RWPE2 (cell line): ENCODE measurements at places on chromosomes 16 and 17.

GRCh38 chr17:19368229-19368628, 5.7 kb upstream of the B9D1 start:
- DNase-seq: no peak

- no peak for DNase-seq
These were observed 40.2 kb downstream of the CPPED1 start for GRCh38 chr16:12763517-12763916.

DNA sequence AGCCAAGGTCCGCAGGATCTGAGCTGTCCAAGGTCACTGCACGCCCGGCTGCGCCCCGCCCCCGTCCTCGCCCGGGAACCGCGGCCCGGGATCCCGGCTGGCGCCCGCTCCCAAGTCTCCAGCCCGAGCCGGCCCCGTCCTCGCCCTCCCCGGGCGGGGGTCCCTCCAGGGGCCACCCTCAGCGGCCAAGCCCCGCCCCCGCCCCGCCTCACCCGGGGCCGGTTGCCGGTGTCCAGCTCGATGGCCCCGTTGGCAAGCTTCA, 216 bp downstream of the VPS9D1 start:
- peak; percentile 65 for DNase-seq

- DNase-seq: no peak
These were observed 18.1 kb downstream of the ANKFN1 start for GRCh38 chr17:56171186-56171959.

GRCh38 chr16:12215277-12216105, 239.0 kb downstream of the SNX29 start:
- DNase-seq: no peak

DNA sequence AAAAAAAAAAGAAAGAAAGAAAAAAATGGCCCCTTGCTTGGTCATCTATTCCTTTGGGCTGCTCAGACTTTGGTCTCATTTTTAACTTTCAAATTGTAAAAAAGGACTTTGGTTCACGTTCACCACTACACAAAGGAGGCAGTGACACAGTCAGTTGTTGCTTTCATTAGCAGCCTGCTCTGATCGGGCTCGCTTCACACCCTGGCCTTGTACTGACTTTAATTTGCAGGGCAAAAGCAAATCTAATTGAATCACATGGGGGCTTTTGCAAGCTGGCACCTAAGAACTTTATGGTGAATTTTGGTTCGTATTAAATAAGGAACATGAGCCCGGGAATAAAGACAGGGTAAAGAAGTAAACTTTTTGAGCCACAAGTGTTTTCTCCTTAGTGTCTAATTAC, 103.6 kb upstream of the CDH11 start:
- DNase-seq: no peak

DNA sequence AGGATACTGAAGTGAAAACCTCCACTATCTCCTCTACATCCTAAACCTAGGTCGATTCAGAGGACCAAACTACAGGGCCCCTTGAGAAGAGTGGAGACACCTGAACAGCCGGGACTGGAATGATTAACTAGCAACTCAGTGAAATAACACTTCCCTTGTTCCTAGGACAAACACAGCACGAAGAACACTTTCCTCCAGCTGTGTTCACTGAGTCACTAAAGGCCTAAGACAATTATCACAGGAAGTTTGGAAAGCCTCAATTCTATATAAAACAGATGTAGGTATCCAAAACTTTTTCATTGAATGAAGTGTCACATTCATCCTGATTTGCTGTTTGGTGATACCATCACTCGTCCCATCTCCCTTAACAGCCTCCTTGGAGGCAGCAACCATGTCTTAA, 15.5 kb upstream of the CUEDC1 start:
- DNase-seq: no peak

GRCh38 chr17:76697702-76698465, 12.9 kb downstream of the MXRA7 start:
- DNase-seq: no peak

GRCh38 chr16:13348416-13348815, 447.0 kb downstream of the SHISA9 start:
- DNase-seq: no peak
